ENCODE measurements at places on chromosomes 13 and 19. TPM values are rescaled to one million over a fixed set of nuclear protein-coding genes. Genes with fewer than 3 reads are reported as not detected.
A peak's percentile ranks its signal among the peaks of the same experiment; 100 is the strongest.

The GPC6 gene
- 22.3 TPM for total RNA-seq

The C19orf38 gene
- 1.5 TPM for total RNA-seq

The KCNN1 gene
- total RNA-seq = 5.9 TPM

The DLEU7 gene
- total RNA-seq = 0.36 TPM

The ZNF888 gene
- 3.4 TPM for total RNA-seq

GRCh38 chr13:35984776-35985453 lies 146.3 kb downstream of the DCLK1 start:
- no peak overlapping the region for H3K27ac ChIP-seq

DNA sequence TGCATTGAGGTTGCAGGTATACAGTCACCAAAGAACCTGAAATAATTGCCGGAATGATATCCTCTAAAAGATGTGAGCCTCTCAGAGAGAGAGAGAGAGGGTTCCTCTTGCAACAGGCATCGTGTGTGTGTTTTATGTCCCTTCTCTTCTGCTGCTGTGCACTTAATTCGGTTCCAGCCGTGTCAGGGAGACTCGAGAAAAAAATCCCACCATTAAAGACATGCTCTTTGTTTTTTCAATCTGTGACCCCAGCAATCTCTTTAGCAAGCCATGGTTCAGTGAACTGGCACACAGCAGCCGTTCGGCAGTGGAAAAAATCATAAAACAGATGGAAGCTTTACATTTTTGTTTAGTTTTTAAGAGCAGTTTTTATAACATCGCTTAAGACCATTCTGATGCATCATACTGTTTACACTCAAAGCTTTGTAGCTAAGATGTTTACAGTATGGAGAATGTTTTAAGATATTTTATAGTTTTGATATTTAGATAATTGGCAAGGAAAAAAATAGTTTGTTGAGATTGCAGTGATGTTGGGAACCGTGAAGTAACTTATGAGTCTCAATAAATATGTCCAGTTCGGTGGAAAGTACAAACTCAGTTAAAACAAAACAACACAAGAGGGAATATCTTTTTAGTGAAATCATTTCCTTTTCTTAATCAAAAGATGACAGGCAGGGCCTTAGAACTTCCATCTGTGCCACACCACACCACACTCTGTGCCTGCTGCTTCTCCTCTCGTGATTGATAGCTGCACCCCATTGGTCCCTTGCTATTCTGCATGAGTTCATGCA lies 31.2 kb upstream of the ZNF536 start:
- H3K4me3 ChIP-seq = no peak overlapping the region
- no peak overlapping the region for H3K27ac ChIP-seq

DNA sequence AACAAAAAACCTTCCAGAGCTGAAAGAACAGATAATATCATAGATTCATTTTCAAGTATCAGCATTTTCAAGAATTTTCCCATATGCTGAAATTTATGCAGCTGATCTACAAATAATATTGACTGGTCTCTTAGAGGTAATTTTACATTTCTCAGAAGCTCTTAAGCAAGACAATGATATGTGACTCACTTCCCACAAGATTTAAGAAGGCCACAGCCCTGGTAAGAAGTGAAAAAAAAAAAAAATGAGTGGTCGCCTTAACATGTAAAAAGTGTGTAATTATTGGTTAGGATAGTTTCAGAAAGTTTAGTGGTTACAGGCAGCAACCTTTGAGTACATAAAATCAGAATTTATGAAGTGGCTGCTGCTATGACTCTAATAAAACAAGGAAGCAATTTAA lies 54.5 kb downstream of the NUFIP1 start:
- no peaks in the 10 kb centered on the region for H3K36me3 ChIP-seq
- H3K27me3 ChIP-seq = no peaks in the 10 kb centered on the region
- peaks cover 4% of the 10 kb centered on the region for H3K4me1 ChIP-seq
- no peak overlapping the region for H3K4me3 ChIP-seq
- no peak for DNase-seq

- no peaks in the 10 kb centered on the region for H3K27me3 ChIP-seq
- H3K27ac ChIP-seq = no peak overlapping the region
- no peak for DNase-seq
- H3K36me3 ChIP-seq = no peaks in the 10 kb centered on the region
Observed at GRCh38 chr19:6421075-6422014, 3.3 kb downstream of the KHSRP start.

DNA sequence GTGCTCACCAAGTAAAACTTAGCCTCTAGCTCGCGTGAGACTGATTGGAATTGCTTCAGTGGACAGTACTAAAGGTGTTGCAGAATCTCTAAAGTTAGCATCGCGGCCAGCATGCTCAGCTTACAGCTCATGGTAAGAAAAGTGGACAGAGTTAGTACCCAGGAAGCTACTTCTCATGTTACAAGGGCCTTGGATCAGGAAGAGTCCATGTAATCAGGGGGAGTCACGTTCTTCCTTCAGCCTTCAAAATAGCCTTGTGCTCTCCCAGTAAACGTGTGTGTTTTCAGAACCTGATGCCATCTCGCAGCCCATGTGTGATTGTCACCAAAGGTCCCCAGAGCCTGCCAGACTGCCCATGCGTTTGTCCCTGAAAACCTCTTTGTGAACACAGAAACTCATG lies 195.8 kb upstream of the RNF113B start:
- no peaks in the 10 kb centered on the region for H3K27me3 ChIP-seq
- no peak overlapping the region for H3K27ac ChIP-seq
- no peak for DNase-seq
- H3K4me3 ChIP-seq = no peak overlapping the region
- H3K36me3 ChIP-seq = no peaks in the 10 kb centered on the region

GRCh38 chr13:48043789-48044503 lies 6.4 kb downstream of the NUDT15 start:
- no peaks in the 10 kb centered on the region for H3K36me3 ChIP-seq
- H3K27ac ChIP-seq = no peak overlapping the region
- no peaks in the 10 kb centered on the region for H3K27me3 ChIP-seq
- no peak overlapping the region for H3K4me3 ChIP-seq

DNA sequence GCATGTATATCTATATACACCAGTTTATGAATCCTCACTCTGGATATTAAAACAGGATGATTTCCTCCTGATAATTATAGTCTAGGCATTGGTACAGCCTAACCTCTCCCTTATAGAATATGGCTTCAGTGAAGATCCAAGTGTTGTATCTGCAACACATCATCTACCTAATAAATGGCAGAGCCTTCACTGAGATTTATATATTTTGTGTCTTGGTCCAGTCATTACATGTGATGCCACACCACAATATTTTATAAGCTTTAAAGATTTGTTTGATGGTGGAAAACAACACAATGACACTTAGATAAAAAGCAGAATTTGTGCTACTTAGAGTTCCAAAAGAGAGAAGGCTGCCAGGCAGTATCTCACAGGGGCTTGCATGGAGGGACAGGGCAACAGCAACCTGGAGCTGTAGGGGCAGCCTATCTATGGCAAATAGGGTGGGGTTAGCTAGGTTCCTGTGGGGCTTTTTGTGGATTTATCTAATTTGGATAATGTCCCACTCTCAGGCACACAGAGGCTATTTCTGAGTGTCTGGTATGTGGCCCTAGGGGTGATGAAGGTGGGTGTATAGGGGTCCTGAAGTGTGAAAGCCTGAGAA lies 1736.7 kb upstream of the PRR20A start:
- no peak overlapping the region for H3K4me3 ChIP-seq
- H3K27me3 ChIP-seq = no peaks in the 10 kb centered on the region
- H3K36me3 ChIP-seq = no peaks in the 10 kb centered on the region
- no peak for DNase-seq

DNA sequence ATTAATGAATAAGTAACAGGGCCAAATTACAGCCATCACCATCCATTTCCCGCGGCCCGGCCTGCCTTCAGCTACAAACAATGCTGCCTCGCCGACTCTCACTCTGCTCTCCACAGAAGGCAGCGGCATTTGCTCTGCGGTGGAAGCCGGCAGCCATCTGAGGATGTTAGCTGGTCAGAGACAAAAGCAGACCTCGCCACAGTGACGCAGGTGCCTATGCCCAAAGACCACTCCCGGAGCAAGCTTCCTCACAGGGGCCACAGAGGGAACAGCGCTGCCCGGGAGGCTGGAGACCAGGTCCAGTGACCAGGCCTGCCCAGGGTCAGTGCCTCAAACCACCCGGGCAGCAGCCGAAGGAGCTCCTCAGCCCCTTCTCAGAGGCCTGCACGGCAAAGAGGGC lies 16.4 kb downstream of the PEPD start:
- no peak overlapping the region for H3K27ac ChIP-seq
- no peaks in the 10 kb centered on the region for H3K36me3 ChIP-seq
- no peak overlapping the region for H3K4me3 ChIP-seq
- no peak for DNase-seq
- no peaks in the 10 kb centered on the region for H3K4me1 ChIP-seq
- H3K27me3 ChIP-seq = no peaks in the 10 kb centered on the region

DNA sequence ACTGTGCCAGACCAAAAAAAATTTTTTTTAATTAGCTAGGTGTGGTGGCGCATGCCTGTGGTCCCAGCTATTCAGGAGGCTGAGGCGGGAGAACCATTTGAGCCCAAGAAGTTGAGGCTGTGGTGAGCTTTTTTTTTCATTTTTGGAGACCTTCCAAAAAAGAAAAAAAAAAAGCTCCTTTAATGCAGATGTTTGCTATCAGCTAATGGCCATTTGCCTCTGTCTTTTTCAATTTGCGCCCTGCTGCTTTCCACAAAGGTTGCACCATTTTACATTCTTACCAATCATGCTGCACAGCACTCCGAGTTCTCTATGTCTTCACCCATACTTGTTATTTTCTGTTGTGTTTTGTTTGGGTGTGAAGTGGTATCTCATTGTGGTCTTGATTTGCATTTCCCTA lies 15.6 kb upstream of the SMARCA4 start:
- H3K4me1 ChIP-seq = no peaks in the 10 kb centered on the region
- H3K27me3 ChIP-seq = no peaks in the 10 kb centered on the region
- H3K4me3 ChIP-seq = no peak overlapping the region

GRCh38 chr13:24274452-24275021 lies 34.8 kb upstream of the C1QTNF9 start:
- H3K4me1 ChIP-seq = peaks cover 31% of the 10 kb centered on the region
- H3K27me3 ChIP-seq = no peaks in the 10 kb centered on the region
- no peaks in the 10 kb centered on the region for H3K36me3 ChIP-seq
- no peak overlapping the region for H3K4me3 ChIP-seq
- DNase-seq = peak; percentile 75

DNA sequence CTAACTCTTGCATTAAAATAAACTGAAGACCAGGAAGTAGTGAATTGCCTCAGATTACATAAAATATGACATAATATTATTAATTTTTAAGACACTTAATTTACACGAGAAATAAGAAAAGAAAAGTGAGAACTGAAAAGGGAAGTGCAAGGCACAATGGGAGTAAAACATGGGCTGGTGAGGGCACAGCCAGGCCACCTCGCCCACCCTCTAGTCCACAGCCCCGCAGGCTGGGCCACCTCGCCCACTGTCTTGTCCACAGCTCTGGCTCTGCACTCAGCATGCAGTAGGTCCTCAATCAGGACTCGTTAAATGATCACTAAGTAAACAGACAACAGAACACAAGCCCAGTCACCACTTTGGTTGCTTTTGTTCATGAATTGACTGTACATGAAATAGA lies 67.8 kb upstream of the ARHGEF7 start:
- no peak for DNase-seq
- no peak overlapping the region for H3K27ac ChIP-seq
- H3K36me3 ChIP-seq = no peaks in the 10 kb centered on the region
- H3K27me3 ChIP-seq = no peaks in the 10 kb centered on the region
- no peak overlapping the region for H3K4me3 ChIP-seq

DNA sequence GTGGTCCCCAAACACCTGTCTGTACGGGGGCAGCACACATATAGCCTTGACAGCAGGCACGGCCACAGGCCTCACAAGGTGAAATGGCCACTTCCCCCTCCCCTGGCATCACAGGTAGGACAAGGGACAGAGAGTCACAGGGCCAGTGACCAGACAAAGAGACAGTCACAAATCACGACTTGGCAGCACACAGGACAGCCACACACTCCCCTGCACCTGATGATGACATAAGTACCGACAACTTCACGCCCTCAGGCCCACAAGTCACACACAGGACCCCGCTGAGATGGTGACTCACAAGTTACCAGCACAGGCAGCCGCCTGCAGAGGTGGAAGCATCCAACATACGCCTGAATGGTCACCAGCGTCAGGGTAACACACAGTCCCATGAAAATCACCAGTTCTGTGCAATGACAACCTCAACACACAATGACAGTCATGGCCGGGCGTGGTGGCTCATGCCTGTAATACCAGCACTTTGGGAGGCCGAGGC lies 16.5 kb downstream of the TYK2 start:
- no peak overlapping the region for H3K27ac ChIP-seq
- DNase-seq = no peak
- no peaks in the 10 kb centered on the region for H3K27me3 ChIP-seq
- no peaks in the 10 kb centered on the region for H3K36me3 ChIP-seq
- H3K4me3 ChIP-seq = no peak overlapping the region

- H3K27ac ChIP-seq = no peak overlapping the region
- no peaks in the 10 kb centered on the region for H3K27me3 ChIP-seq
- H3K4me1 ChIP-seq = no peaks in the 10 kb centered on the region
Observed at GRCh38 chr13:20679879-20680278, 23.6 kb upstream of the IL17D start.

DNA sequence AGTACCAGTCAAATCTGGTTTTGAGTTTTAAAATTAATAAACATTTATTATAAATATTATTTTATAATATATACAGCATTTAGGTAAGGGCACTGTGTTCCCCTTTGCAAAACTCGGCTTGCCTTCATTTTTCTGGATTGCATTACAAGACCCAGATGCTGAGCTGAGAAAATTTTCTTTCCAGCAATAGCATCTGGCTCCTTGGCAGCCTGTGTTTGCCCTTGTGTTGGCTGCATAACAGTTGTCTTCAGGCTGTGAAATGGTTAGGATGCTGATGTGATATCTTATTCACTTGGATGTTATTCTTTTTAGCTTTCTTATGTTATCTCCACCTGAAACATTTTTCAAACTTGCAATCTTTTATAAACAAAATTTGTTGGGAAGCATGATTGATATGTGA lies 784.4 kb downstream of the DACH1 start:
- no peak overlapping the region for H3K4me3 ChIP-seq
- no peaks in the 10 kb centered on the region for H3K27me3 ChIP-seq
- no peaks in the 10 kb centered on the region for H3K36me3 ChIP-seq
- no peaks in the 10 kb centered on the region for H3K4me1 ChIP-seq
- H3K27ac ChIP-seq = no peak overlapping the region

All from ovary (tissue), 10 donors.